ENCODE measurements at places on chromosomes 6 and 20. TPM values are rescaled to one million over a fixed set of nuclear protein-coding genes. Genes with fewer than 3 reads are reported as not detected.

The LAMA4 gene
- total RNA-seq = 76.5 TPM

GRCh38 chr6:149755300-149756260 lies 6.0 kb downstream of the PCMT1 start:
- no peak for DNase-seq

DNA sequence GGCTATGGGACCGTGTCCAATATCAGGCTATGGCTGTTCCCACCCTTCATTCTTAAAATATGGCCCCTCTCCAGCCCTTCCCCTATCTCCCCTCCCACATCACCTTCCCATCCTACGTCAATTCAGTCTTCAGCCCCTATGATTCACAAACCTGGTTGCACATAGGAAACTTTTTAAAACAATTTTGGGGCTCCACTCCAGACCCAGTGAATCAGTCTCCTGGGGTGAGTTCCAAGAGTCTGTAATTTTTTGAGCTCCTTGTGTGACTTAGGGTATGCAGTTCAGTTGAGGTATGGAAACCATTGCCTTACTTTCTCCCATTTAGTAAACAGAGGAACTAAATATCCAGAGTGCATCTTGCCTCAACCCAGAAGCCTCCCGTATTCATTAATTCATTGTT lies 5.5 kb downstream of the HNF4A start:
- DNase-seq = no peak

DNA sequence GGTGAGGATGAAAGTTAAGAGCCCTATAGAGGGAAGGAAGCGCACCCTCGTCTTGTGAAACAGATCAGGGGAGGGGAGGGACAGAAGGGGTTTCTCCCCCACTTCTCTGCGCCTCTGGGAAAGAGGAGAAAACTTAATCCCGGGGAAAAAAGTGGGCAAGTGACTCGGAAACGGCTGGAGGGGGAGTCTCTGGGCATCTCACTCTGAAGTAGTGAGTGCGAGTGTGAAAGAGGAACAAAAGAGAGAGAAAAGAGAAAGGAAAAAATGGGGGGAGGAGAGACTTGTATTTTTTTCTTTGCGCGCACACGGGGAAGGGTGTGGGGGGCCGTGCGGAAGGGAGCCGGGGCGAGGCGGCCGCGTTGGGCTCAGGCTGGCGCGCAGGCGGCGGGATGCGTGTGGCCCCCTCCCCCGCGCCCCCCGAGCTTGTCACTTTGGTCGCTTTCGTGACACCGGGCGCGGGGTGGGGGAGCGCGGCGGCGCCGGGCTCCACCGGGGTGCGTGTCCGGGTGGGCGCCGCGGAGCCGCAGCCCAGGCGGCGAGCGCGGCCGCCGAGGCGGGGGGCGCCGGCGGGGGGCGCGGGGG lies 454 bp downstream of the L3MBTL3 start:
- DNase-seq = no peak

DNA sequence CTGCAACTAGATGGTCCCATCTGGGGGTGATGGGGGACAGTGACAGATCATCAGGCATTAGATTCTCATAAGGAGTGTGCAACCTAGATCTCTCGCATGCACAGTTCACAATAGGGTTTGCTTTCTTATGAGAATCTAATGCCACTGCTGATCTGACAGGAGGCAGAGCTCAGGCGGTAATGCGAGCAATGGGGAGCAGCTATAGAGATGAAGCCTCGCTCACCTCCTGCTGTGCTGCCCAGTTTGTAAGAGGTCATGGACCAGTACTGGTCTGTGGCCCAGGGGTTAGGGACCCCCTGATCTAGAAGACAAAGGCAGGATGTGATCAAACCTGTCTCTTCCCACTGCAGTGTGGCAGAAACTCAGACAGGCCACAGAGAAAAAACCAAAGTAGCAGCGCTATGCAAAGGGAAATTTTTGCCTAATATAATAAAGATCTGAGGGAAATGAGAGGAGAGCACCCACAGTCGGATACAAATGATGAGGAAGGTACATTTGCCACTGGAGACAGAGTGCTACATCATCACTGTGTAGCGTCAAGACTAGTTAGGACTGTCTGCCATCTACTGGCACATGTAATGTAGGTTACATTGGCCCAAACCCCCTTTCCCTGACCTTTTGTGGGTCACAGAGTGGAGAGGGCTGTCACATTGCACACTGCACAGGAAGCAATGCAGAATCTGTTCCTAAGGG lies 4.1 kb upstream of the LY86 start:
- no peak for DNase-seq
